ENCODE measurements at places on chromosomes 13 and 19. TPM values are rescaled to one million over a fixed set of nuclear protein-coding genes. Genes with fewer than 3 reads are reported as not detected.

DNA sequence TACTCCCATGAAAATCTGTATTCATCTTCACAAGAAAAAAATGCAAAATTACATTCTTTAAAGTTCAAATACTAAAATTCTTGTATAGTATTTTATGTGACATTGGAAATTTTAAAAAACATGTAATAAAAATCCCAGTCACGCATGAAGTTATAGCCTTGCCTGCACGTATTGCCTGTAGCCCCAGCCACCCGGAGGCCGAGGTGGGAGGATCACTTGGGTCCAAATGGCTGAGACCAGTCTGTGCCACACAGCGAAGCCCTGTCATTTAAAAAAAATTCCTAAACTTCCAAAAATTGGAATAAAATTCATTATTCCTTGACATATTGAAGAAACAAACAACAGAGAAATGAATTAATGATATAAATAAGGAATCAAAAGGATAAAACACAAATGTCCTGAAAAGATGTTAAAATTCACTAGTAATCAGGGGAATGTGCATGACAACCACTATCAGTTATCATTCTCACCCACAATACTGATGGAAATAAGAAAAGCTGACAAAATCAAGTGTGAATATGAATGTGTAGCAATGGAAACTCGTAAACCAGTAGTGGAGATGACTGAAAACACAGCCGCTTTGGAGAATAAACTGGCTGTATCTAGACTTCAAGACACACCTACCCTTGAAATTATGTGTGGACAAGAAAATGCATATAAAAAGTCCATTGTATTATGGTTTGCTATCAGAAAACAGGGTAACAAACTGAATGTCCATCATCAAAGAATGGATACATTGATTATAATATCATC, 7.5 kb downstream of the CARD8 start:
- DNase-seq: no peak

- no peak for DNase-seq
Measured at GRCh38 chr19:44903602-44904425, 1.8 kb upstream of the APOE start.

GRCh38 chr19:15672580-15673175, at the start of gene CYP4F12:
Gene CYP4F12 (plus strand): TSS chr19:15673087. CDS start chr19:15673530, 443 bp downstream.
- peak; percentile 81 for DNase-seq

HSD17B14 gene
- total RNA-seq: not detected

DNA sequence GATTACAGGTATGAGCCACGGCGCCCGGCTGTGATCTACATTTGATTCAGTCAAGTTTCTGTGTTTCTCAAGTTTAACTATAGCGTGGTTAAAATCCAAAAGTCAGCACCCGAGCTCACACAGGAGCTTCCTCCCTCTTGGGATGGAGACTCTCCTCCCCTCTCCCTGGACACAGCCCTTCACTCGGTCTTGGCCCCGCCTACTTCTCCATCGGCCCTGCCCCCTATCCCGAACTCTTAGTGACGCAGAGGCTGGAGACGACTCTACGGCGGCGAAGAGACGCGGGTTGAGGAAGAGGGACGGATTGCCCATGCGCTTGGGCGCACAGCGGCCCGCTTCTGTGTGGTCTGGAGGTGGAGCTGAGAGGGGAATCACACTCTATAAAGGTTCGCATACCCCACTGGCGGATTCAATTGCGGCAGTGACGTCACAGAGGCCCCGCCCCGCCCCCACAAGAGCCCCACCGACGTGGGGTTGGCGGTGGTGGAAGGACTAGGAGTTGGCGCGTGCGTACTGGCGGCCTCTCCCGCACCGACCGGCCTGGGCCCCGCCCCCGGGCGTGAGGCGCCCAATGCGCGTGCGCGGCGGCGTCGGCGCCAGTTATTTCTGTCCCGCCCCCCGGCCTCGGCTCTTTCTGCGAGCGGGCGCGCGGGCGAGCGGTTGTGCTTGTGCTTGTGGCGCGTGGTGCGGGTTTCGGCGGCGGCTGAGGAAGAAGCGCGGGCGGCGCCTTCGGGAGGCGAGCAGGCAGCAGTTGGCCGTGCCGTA, at the start of gene TRIM28:
TRIM28 (plus strand) TSS at position 239 of the 765 bp plus-strand sequence. CDS start 694 bp downstream, outside the sequence.
- DNase-seq: peak; percentile 100

- DNase-seq: no peak
Measured at GRCh38 chr19:45881909-45882528, 3.9 kb downstream of the IRF2BP1 start.
